ENCODE measurements at places on chromosomes 2 and 18.

GRCh38 chr2:135870571-135870970, 5.7 kb downstream of the MCM6 start:
- H3K36me3 ChIP-seq = peaks cover 72% of the 10 kb centered on the region

DNA sequence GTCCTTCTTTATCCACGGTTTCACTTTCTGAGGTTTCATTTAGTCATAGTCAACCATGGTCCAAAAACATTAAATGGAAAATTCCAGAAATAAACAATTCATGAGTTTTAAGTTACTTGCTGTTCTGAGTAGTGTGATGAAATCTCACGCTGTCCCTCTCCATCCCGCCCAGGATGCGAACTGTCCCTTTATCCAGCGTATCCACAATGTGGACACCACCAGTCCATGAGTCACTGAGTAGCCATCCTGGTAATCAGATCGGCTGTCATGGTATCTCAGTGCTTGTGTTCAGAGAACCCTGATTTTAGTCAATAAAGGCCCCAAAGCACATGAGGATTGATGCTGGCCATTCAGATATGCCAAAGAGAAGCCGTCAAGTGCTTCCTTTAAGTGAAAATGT, 3.7 kb downstream of the SP140L start:
- H3K4me1 ChIP-seq = peaks cover 73% of the 10 kb centered on the region
- H3K27ac ChIP-seq = no peak overlapping the region
- peaks cover 81% of the 10 kb centered on the region for H3K36me3 ChIP-seq
- H3K4me3 ChIP-seq = peak overlapping the region; percentile 87
- no peak for DNase-seq
- no peaks in the 10 kb centered on the region for H3K27me3 ChIP-seq

DNA sequence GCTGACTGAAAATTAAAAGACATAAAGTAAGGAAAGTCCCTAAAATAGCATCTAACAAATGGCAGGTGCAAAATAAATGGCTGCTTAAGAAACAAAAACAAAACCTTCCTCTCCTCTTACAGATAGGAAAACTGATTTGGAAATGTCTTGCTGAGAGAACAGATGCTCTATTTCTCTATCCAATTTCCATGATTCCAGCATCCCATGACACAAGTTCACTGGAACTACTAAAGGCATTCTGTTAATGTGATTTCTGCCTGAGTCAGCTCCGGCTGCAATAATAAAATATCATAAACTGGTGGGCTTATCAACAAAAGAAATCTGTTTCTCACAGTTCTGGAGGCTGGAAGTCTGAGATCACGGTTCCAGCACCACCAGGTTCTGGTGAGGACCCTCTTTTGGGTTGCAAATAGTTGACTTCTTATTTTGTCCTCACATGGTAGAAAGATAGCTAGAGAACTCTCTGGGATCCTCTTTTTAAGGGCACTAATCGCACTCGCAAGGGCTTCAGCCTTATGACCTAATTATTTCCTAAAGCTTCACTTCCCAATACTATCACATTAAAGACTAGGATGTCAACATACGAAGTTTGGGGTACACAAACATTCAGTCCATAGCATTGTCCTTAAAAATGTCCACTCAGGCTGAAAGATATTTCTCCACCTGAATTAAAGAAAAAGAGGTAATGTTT, 78.2 kb upstream of the GALNT3 start:
- DNase-seq = no peak
- no peak overlapping the region for H3K4me3 ChIP-seq
- no peak overlapping the region for H3K27ac ChIP-seq

- DNase-seq = no peak
- no peak overlapping the region for H3K4me3 ChIP-seq
- no peaks in the 10 kb centered on the region for H3K36me3 ChIP-seq
These were observed 388 bp downstream of the DTNA start for GRCh38 chr18:34710458-34710914.

DNA sequence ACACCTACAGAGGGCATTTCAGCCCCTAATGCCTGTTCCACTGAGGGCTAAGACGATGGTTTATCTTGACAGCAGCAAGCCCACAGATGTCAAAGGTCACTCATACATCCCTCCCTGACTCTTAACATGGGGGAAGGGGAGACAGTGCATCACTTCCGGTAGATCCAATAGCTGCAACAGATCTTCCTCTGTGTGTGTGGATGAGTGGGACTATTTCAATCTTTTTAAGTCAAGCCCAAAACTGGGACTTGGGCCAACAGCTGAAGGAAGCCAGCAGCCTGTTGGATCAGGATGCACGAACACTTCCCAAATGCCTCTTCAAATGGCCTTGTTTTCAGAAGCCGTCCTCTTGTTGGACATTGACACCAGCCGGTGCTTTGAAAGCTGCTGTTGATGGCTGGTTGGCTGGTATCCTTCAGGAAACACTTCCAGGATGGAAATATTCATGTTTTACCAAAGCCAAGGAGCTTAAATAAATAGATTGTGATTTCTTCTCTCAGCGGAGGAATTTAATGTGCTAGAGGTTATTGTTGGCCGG, 59.2 kb downstream of the IL1R2 start:
- no peak overlapping the region for H3K4me3 ChIP-seq
- H3K4me1 ChIP-seq = peaks cover 2% of the 10 kb centered on the region
- no peak for DNase-seq

DNA sequence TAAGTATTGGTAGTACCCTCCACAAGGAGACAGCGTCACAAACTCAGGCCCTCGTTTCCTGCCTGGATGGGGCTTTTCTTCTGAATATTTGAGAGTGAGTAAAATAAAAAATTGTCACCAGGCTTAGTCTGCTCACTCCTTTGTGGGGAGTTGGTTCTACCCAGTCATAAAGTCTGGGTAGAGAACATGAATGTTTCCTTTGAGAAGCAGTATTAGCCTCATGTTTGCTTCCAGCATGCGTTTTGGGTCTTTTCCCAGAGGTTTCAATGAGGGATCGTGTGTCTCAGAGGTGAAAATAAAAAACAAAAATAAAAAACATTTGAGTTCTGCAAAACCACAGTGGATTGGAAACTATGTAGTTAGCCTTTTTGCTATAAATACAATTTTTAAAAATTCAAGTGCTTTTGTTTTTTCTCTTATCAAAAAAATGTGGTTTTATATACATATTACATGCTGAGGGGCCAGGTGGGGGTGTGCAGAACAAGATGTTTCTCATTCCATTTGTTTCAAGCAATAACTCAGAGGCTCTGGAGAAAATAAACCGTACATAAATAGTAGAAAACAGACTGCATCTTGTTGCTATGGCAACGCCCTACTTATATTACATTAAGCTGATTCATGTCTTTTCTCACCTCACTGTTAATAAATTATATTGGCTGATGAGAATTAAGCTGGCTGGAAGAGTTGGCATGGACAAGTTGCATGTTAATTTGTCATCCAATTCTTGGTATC, 225.4 kb upstream of the FBXO11 start:
- no peaks in the 10 kb centered on the region for H3K27me3 ChIP-seq
- H3K27ac ChIP-seq = no peak overlapping the region
- peaks cover 5% of the 10 kb centered on the region for H3K4me1 ChIP-seq
- H3K4me3 ChIP-seq = no peak overlapping the region

DNA sequence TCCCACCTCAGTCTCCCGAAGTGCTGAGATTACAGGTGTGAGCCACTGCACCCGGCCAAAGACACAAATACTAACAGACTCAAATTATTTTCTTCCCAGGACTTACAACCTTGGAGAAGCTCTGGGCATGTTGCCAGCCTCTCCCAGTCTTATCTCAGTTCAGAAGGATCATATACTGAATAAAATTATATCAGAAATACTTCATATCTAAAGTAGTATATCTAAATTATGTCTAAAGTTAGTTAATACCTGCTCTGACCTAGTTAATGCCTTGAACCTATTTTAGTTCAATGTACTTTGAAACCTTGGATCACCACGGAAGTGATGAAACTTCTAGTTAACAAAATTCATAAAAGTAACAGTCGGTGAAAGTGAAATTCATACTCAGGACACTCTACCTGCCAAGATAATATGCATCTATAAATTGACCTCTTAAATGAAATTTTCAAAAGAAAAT, 34.4 kb upstream of the CYBRD1 start:
- H3K4me1 ChIP-seq = peaks cover 8% of the 10 kb centered on the region
- no peak overlapping the region for H3K4me3 ChIP-seq
- H3K27ac ChIP-seq = no peak overlapping the region
- H3K36me3 ChIP-seq = peaks cover 10% of the 10 kb centered on the region
- H3K27me3 ChIP-seq = no peaks in the 10 kb centered on the region
- DNase-seq = no peak

DNA sequence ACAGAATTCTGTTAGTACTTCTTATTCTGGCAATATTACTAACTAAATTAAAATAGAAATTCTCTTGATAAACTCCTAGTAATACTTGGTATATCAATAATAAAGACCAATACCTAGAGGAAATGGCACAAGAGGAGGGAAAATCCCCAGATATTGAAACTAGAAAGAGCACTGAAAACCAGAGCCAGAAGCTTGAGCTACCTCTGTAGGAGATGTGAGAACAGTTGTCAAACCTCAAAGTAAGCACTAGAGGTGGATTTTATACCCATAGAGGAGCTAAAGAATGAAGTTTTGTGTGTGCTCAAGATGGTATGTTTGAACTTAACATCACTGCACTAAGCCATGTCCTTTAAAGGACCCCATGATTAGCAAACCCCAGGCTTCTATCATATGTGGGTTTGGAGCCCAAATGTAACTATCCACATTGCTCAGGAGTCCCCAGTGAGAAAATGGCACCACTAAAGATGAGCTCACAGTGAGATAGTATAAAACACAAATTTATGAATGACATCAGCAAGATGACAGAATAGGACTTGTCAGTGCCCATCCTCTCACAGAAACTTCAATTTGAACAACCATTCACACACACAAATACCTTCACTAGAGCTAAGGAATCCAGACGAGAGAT, 122.1 kb downstream of the PKP4 start:
- H3K4me1 ChIP-seq = no peaks in the 10 kb centered on the region
- no peaks in the 10 kb centered on the region for H3K27me3 ChIP-seq
- H3K27ac ChIP-seq = no peak overlapping the region
- no peak overlapping the region for H3K4me3 ChIP-seq
- H3K36me3 ChIP-seq = peaks cover 2% of the 10 kb centered on the region

GRCh38 chr2:224261326-224261725, 140.6 kb downstream of the FAM124B start:
- no peaks in the 10 kb centered on the region for H3K36me3 ChIP-seq
- no peak overlapping the region for H3K4me3 ChIP-seq
- H3K27ac ChIP-seq = no peak overlapping the region

DNA sequence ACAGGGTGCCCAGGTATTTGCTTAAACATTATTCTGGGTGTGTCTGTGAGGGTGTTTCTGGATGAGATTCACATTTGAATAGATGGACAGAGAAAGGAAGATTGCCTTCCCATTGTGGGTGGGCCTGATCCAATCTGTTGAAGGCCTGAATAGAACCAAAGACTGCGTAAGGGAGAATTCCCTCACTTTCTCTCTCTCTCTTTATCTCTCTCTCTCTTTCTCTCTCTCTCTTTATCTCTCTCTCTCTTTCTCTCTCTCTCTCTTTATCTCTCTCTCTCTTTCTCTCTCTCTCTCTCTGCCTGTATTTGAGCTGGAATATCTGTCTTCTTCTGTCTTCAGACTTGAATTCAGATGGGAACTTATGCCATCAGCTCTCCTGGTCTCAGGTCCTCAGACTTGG, 148.4 kb downstream of the FAM124B start:
- DNase-seq = no peak
- H3K4me1 ChIP-seq = no peaks in the 10 kb centered on the region
- H3K36me3 ChIP-seq = no peaks in the 10 kb centered on the region
- peaks cover 17% of the 10 kb centered on the region for H3K27me3 ChIP-seq

- H3K4me3 ChIP-seq = no peak overlapping the region
- no peak overlapping the region for H3K27ac ChIP-seq
- no peaks in the 10 kb centered on the region for H3K36me3 ChIP-seq
- DNase-seq = no peak
- peaks cover 8% of the 10 kb centered on the region for H3K27me3 ChIP-seq
- no peaks in the 10 kb centered on the region for H3K4me1 ChIP-seq
These were observed 145.1 kb downstream of the GFPT1 start for GRCh38 chr2:69241664-69242514.

GRCh38 chr18:36128530-36128870, 640 bp downstream of the SLC39A6 start:
- H3K27ac ChIP-seq = peak overlapping the region; percentile 97
- DNase-seq = no peak
- peaks cover 58% of the 10 kb centered on the region for H3K4me1 ChIP-seq
- no peaks in the 10 kb centered on the region for H3K27me3 ChIP-seq
- peak overlapping the region; percentile 83 for H3K4me3 ChIP-seq

DNA sequence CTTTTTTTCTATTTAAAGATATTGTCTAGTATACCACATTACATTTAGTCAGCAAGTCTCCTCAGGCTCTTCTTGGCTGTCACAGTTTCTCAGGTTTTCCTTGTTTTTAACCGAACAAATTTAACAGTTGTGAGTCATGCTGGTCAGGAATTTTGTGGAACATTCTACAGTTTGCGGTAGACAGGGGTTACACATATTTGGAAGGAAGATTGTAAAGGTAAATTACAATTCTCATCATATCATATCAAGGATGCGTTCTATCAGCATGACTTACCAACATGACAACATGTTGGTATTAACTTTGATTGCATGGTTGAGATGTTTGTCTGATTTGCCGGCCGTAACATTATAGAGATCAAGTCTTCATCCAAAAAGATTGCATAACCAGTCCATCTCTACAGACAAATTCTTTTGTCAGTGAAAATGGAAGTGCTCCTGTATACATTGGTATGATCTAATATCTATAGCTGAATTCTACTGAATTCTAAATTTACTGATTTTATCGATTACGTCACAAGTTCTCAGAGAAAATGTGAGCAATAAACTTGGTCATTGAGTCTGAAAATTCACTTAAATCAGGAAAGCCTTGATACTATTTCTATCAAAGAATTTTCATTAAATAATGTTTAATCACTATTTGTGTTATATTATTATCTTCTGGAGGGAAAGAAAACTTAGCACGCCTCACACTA, 664.4 kb upstream of the SLC8A1 start:
- no peaks in the 10 kb centered on the region for H3K4me1 ChIP-seq
- no peak overlapping the region for H3K27ac ChIP-seq

DNA sequence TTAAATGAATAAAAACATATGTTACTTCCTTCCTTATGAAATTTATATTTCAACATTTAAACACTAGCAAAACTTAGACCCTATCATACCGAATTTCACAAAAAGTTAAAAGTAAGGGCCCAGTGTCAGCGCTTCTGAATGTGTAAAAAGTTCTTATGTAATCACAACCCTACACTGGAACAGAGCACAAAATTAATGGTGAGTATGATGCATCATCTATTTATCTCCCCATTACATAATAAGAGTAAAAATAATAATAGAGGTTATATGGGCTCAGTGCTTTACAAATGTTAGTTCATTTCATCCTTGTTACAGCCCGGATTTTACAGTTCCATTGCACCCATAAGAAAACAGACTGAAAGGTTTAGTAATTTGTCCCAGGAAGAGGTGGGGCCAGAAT, 144.9 kb upstream of the POU3F3 start:
- H3K4me3 ChIP-seq = no peak overlapping the region
- H3K36me3 ChIP-seq = no peaks in the 10 kb centered on the region
- no peak for DNase-seq
- H3K27me3 ChIP-seq = no peaks in the 10 kb centered on the region
- no peaks in the 10 kb centered on the region for H3K4me1 ChIP-seq
- no peak overlapping the region for H3K27ac ChIP-seq

- no peak for DNase-seq
- peaks cover 40% of the 10 kb centered on the region for H3K4me1 ChIP-seq
- H3K4me3 ChIP-seq = no peak overlapping the region
- H3K36me3 ChIP-seq = peaks cover 50% of the 10 kb centered on the region
- peak overlapping the region; percentile 11 for H3K27ac ChIP-seq
These were observed 23.2 kb downstream of the ADNP2 start for GRCh38 chr18:80132180-80132812.

Data from activated CD4-positive, alpha-beta T cell treated with anti-CD3 and anti-CD28 coated beads, Interleukin-2, amount 10 ng/mL, durations not matched to agents 7 days and 5 days (primary cell).